ENCODE measurements at places on chromosomes 7 and 10.

GRCh38 chr10:33192190-33192589, 142.3 kb downstream of the NRP1 start:
- DNase-seq, result no peak

DNA sequence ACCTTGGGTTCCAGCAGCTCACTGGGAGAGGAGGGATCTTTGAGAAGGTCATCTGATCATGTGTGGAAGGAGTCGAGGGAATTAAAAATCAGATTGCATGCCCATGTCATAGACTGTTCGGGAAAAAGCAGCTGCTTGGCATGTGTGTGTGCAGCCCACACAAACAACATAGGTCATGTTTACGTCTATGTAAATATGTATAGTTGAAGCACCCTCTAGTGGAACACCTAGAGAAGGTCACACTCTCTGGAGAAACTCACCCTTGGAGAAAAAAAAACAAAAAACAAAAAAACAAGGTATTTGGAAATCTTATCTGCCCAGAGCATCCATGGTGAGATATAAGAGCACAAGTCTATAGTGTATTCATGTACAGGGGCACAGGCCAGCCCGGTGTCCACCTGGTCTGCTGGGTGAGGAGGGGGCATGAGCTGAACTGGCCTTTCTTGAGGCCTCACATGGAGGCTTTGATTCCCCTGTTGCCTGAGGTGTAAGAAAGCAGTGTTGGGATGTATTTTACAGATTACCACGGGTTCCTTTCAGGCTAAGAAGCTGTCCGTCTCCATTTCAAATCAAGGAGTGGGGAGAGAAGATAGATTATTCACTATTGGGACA, 98.0 kb downstream of the NPY start:
- no peak for DNase-seq

DNA sequence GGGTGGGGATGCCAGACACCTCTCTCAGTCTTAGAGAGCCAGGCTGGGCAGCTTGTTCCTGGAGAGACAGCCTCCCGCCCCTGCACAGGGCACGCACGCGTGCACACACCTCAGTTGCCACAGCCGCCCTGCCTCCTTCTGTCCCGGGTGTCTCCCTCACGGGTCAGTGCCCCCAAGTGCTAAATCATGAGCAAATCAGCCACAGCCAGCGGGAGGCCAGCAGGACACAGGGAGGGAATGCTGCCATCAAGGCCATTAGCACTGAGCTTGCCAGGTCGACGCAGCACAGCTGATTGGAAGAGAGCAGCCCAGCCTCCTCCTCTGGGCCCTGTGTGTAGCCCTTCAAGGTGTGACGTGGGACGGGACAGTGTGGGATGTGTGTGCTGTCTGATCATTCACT, 130.4 kb downstream of the CDH23 start:
- no peak for DNase-seq

GRCh38 chr10:23869996-23870395, 338.9 kb upstream of the KIAA1217 start:
- DNase-seq, result no peak

DNA sequence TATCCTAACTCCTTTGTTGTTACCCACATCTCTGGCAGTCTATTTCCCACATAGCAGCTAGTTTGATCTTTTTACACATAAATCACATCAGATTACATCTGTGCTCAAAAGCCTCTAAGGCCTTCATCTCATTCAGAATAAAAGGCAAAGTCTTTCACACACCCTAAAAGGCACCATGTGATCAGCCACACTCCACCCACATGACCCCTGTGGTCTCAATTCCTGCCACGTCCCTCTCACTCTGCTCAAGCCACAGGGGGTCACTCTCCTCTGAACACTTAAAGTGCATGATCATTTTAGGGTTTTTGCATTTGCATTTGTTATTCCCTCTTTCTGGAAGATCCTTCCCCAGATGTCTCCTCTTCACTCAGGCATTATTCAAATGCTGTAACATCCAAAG, 30.8 kb downstream of the ELAPOR2 start:
- no peak for DNase-seq

GRCh38 chr10:125779403-125780327, 4.0 kb upstream of the MMP21 start:
- DNase-seq, result no peak

DNA sequence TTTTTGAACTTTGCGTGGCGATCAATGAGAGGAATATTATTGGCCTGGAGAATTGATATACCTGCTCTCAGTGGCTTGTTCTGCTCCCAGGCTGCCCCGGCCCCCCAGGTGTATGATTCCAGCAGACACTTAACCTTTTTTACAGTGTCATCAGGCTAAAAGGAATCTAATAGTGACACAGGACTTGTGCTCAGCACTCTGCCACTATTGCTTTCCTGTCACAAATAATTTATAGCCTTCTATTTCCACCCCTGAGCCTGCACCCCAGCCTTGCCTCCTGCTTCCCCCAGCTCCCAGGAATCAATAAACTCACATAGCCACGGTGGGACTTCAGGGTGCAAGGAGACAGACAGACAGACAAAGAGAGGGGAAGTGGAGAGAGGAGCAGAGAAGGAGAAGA, 28.3 kb downstream of the PAX2 start:
- no peak for DNase-seq

DNA sequence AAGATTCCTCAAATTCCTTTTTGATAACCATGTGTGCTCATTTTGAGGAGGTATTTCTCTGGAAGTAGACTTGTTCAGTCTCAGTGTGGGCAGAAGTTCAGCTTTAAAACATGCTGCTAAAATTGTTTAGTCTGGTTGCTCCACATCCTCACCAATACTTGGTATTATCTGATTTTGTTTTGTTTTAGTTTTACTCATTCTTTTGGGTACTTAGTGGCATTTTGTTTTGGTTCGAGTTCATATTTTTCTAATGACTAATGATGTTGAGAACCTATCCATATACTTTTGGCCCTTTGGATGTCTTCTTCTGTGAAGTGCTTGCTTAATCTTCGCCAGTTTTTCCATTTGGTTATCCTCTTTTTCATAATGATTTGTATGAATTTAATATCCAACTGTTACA, 694.2 kb upstream of the FZD8 start:
- DNase-seq, result no peak

GRCh38 chr7:152050547-152050971, 25.1 kb downstream of the GALNT11 start:
- no peak for DNase-seq

- no peak for DNase-seq
Measured at GRCh38 chr7:44636926-44637325, 30.5 kb downstream of the OGDH start.

GRCh38 chr7:148260599-148260998, 330.0 kb upstream of the C7orf33 start:
- DNase-seq, result no peak

DNA sequence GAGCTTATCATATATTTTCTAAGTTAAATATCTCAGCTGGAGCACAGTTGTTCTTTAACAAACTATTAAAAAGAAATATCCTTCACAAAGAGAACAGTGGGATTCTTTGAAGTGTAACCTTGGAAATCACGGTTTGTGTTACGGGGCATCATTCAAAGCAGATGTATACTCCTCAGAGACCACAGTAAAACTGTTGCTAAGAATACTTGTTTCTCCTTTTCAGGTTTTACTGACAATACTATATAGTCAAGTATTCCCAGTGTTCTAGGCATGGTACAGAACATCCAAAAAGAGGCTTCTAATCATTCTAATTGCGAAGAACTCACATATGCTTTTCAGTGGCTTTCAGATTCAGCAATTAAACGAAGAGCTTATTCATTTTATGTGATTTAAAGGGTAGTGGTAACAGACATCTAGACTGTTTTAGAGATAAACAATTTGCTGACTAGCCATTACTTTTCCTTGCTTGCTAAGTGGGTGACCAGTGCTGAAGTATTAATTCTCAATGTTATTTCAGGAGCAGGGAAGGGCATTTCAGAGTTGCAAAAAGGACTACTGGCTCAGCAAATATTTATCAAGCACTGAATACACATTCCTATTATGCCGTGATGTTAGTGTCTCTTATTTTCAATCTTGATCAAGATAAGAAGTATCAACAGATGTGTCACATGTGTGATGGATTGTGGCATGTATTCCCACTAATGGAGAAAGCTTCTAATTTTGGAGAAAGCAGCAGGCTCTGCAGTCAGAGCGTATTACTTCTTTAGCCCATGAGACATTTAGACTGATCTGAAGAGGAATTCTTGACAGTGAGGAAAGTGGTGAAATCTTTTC, 236.8 kb downstream of the RNLS start:
- no peak for DNase-seq

GRCh38 chr7:1204460-1205140, 28.1 kb upstream of the UNCX start:
- DNase-seq, result no peak

DNA sequence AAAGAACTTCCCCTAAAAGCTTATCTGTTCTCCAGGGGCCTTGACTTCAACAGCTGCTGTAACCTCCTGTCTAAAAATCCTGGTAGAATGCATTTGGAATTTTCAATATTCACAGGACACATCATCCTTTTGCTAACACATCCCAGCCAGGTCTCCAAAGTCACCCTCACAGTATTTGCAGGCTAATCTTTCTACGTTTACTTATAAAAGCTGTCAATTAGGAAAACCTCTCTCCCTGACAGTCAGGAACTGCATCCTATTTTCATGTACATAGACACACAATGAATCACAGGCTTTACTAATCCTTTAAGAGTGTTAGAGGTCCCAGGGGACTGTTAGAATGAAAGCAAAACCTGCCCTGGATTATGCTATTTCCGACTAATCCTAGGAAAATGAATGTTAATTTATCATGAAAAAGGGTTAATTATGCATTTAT, 102.2 kb downstream of the GFRA1 start:
- no peak for DNase-seq

Measured in nucleus accumbens (tissue), 56 donors.